ENCODE measurements at places on chromosomes 7 and 10.

DNA sequence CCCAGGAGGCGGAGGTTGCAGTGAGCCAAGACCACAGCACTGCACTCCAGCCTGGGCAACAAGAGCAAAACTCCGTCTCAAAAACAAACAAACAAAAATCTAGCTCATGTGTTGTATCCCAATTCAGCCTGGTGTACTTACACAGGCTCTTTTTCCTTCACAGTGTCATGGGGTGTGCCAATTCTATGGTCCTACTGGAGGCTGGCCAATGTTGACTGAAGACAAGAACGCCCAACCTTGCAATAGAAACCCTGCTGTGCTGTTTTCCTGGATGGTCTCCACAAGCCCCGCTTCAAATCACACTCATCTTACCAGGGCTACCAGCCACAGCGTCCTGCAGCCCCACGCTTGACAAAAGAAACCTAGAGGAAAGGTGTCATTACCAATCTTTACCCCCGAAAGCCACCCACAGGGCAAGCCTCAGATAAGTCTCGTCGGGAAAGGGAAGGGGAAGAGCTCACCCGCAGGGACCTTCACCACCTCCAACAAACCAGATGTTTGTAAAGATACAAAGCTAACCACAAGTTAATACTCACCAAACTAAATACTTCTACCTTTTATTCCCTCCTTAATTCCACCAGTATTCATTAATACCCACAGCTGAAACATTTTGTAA lies 64.8 kb downstream of the TNS3 start:
- no peak for DNase-seq

DNA sequence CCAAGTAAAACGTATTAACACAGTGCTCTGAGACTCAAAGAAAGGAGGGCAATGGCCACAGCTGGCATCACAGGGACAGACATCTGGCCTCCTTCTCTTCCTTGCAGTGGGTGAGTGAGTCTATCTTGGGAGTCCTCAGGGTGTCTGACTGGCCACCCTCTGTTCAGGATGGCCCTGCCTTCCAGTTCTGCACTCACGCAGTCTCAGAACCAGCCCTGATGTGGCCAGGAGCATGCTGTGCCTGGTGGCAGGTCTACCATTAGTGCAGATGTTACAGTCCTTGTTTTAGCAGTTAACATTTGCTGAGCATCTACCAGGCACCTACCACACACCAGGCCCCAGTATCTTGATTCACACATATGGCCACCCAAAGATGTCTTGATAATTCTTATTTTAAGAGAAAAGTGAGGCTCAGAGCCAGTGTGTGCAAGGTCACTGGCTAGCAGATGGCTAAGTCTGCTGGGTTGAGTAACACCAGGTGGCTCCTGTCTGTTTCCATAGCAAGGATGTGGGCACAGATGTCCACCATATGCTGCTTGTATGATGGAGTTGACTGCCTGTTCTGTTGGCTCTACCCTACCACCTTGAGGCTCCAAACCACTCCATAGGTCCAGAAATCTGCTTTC lies 23.2 kb upstream of the ARHGAP22 start:
- peak; percentile 8 for DNase-seq

DNA sequence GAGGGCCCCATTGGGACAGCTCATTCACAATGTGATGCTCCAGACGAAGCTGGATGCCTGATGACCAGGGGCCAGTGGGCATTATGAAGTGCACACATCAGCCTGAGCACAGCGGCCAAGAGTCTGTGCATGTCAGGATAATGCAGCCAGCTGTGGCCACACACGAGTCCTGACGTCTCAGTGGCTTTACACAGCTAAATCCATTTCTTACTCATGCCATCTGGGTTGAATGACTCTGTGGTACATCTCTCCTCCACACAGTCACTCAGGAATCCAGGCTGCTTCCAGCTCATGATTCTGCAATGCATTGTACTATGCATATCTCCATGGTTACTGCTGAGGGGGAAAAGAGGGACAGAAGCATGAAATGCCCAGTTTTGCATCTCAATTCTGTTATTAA lies 123.6 kb downstream of the PRLHR start:
- DNase-seq = peak; percentile 33

DNA sequence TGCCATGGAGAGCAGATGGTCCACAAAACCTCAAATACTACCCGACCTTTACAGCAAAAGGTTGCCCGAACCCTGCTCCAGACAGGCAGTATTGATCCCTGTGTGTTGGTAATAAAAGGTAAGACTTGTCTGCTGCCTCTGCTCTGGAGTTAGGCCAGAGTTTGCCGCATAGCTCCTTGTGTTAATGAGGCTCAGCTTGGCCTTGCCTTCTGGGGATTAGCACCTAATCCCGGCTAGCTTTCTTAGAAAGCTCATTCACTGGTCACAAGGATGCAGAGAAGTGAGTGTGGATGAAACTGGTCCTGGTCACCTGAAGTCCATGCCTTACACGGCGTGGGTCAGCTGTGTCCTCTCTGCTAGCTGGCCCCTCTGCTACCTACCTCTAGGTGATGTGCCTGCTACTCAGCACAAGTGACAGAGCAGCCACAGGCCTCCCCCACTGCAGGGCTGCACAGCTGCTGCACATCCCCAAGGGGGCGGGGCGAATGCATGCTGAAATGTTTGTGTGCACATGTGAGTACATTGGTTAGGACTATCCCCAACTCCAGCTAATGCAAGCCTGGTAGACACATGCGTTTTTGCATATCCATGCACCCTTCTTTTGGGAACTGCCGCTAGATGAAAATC lies 31.7 kb upstream of the SYPL1 start:
- peak; percentile 25 for DNase-seq

DNA sequence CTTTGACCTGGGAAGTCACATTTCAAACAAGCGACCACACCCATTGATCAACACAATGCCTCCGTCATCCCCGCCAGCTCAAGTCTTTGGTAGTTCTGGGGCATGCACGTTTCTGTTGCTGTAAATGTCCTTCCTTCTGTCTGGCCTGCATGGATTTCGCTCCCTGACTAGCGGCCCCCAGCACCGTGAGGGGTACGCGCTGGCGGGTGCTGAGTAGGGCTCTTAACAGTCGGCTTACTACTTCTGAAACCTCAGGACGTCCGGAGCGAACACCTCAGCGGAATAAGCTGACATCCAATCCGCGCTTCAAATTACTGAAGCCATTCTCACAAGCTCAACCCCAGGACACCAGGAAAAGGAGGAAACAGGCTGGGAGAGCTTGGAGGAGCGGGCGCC lies 505 bp downstream of the NUDCD3 start:
- peak; percentile 68 for DNase-seq

DNA sequence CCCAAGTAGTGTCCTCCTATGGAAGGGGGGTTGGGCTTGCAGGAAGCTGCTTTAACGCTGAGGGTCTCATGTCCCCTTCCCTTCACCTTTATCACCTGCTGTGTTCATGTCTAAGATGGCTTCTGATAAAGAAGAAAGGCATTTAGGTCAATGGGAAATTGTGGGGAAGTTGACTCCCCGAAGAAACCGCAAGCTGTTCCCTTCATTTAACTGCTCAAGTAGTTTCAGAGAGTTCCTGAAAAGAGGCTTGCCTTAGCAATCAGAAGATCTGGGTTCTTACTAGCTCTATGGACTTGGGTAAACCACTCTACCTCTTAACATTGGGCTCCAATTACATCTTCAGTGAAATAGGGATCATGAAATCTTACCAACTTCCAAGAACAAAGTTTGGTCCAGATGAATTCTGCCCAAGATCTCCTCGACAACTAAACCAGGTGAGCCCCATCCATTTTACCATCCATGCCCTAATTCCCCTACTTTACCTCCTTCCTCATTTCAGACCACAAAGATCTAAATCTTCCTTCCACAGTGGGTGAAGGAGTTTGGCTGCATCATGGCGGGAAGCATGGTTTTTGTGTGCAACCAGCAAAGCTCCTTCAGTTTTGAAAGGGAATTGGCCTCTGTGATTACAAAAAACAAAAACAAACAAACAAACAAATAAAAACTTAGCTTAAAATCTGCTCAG lies 30.4 kb upstream of the UCN3 start:
- no peak for DNase-seq

- no peak for DNase-seq
These were observed 627.2 kb downstream of the KCNMA1 start for GRCh38 chr10:77010430-77010829.

DNA sequence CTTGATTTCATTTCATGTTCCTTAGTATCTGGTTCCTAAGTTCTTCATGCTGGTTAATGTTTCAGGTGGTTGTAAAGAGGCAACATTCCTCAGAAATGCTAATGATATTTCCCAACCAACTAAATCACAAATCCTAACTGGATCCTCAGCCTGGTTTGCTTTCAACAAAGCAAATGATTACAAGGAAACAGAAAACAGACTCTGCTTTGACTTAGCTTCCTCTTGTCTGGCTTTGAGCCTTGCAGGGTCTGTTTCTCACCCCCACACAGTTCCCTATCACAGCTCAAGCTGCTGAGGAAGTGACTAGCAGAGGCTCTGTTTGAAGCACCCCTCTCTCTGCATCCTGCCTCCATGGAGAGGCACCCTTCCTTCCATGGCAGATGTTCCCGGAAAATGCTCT lies 130.2 kb upstream of the CTTNBP2 start:
- DNase-seq = no peak

DNA sequence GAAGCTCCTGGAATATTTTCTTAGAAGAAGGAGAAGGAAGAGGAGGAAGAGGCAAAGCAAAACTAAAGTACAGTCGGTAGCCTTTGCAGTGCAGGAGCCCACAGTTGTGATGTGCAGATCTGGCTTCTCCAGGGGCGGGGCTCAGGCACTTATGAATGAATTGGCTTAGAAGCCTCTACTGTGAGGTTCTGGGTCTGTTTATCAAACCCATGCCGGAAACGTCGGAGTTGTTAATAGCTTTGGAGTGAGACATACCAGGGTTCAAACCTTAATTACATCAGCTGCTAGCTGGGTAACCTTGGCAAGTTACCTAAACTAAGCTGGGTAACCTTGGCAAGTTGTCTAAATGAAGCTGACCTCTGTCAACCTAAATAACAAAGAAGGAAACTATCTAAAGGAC lies 89.3 kb upstream of the PITRM1 start:
- no peak for DNase-seq

DNA sequence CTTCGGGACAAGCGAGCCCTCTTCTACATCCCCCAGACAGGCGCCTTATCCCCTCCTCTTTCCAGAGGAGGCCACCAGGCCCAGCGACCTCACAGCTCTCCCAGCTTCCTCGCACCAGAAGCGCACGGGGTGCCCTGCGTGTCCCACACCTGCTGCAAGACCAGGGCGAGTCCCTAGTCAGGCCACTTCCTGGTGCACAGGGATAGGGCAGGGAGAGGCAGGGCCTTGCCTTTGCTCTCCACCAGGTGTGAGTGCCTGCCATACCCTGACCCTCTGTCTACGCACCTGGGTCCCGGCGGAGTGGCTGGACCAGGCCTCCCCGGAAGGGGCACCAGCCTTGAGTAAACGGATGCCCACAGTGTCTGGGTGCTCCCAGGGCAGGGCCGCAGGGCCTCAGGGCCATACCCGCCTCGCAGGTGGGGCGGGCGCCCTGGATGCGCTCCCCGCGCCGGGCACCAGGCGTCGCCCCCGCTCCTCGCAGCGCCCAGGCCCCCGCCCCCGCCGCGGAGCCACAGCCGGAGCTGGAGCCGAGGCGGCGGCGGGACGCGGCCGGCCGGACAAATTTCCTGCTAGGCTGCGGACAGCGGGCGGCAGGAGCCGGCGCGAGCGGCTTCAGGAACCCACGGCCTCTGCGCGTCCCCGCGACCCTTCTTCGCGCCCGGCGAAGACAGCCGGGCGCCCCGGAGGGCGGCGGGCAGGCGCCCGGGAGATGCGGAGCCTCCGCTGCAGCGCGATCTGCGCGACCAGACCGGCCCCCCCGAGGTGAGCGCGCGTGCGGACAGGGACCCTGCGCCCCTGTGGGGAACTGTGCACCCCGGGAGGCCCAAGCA lies at the start of gene PTPRE:
Gene PTPRE, plus strand, starts transcription at position 556 of the 830 bp plus-strand sequence. CDS start 133,779 bp downstream, outside the sequence.
- peak; percentile 65 for DNase-seq

- DNase-seq = peak; percentile 42
These were observed 5.8 kb downstream of the TCF7L2 start for GRCh38 chr10:112955582-112956421.

Measured in DMS53 (cell line).